ENCODE measurements at places on chromosomes 5 and 9. TPM values are rescaled to one million over a fixed set of nuclear protein-coding genes. Genes with fewer than 3 reads are reported as not detected.

GRCh38 chr5:132259069-132259851, 1.8 kb downstream of the PDLIM4 start:
- DNase-seq, result peak; percentile 76

DNA sequence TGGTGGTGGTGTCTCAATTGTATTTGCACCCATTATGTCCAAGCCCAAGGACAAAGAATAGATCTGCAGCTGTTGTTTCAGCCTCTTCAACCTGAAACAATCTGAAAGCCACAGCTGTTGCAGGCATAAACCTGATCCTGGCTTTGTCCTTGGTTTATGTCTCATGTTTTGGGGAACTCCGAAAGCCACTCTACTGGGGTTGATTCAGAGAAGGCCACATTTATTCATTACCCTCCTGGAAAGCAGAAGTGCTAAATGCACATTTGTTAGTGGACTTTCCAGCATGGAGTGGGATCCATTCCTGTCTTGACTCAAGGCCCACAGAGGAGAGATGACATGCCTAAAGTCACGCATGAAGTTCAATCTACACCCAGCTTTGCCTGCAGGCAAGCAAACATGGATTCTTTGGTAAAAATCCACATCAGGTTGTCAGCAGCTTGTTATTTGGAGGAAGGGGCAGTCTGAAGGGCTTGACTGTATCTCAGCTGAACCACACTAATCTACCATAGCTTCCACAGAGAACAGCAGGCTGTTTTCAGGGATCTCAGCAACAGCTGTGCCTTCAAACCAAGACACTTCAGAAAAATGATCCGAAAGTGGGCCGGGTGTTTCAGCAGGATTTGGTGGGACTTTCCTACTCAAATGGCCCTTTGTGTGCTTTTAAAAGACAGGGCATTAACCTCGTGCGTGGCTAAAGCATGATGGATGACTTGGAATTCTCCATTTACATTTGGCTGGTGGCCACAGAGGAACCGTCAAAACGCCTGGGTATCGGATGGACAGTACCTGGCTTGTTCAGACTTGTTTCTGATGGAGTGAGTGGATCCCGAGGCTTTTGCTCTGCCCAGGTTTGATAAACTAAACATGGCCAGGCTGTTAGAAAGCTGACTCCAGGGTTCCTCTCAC, 36.2 kb upstream of the ADAM19 start:
- peak; percentile 85 for DNase-seq

DNA sequence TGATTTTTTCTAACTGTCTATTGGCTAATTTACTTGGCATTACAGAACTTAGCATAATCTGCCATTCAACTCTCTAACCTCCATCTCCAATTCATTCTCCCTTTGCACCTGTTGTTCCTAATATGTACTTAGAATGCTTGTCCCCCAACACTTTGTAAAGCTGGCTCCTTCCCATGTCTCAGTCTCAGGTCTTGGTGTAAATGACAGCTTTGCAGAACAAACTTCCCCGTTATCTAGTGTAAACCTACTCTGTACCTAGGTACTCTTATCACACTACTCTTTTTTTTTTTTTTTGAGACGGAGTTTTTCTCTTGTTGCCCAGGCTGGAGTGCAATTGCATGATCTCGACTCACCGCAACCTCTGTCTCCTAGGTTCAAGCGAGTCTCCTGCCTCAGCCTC, 77.2 kb upstream of the CTNNA1 start:
- DNase-seq, result no peak

The ADAMTS19 gene
- total RNA-seq, result under 0.01 TPM

DNA sequence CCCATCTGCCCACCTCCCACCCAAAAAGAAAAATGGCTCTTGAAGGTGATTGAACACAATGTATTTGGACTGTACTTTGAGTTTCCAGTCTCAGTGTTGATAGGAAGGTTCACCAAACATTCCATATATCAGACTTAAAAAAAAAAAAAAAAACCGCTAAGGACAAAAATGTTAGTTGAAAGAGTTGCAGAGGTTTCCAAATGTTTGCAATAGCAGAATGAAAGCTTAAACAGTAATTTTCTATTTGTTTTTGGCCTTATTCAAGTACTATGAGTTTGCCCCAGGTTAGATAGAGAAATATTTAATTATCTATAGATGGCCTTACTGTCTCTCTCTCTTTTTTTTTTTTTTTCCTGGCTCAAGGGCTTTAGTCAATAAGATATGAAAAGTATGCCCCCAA, 6.1 kb downstream of the LRRTM2 start:
- no peak for DNase-seq

- no peak for DNase-seq
Measured at GRCh38 chr9:133347515-133347984, 381 bp downstream of the MED22 start.

The PCDHGA10 gene
- 2.1 TPM for total RNA-seq

DNA sequence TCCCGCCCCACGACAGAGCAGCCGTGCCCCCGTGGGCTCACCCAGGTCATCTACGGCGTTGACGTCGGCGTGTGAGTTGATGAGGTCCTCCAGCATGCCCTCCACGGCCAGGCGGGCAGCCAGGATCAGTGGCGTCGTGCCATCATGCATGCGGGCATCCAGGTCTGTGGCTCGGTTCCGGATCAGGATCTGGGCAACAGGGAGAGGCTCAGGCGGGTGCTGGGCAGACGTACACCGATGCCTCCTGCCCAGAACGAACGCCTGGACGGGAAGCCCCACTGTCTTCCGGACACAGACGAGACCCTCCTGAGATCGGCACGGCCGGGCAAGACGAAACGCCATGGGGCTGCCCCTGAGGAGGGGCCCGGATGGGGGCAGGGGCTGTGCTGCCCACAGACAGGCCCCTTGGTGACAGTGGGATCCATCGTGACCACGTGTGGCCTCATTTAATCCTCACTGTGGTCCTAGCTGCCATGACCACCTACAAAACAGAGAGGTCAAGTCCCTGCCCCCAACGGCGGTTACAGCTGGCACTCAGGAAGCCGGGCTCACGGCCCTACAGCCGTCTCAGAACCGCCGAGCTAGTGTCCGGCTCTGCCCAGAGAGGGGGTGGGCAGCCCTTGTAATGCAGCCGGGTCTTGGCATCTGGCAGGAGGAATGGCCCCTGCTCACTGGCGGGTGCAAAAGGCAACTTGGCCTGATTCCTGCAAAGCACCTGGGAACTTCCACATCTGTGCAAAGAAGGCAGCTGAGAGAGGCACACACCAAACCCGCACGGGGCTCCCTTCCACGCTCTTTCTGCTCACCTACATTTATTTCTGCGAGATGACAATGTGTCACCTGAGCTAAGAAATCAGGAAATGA, 16.5 kb upstream of the SEC16A start:
- no peak for DNase-seq

DNA sequence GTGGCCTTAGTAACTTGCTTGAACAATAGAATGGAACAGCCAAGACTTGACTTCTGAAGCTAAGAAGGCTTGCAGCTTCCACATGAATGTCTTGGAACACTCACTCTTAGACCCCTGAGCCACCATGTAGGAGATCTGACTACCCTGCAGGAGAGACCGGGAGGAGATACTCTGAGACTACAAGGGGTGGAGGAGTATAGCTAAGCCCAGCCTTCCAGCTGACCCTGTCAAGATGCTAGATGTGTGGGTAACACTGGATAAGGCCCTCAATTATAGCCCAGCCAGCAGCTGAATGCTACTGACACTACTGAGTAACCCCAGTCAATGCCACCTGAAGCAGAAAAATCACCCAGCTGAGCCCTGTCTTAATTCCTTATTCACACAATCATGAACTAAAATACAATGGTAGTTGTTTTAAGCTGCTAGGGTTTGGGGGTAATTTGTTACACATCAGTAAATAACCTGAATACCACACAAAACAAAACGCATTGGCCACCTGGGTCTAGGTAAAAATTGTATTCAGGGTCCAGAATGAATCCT, 180.9 kb downstream of the FSTL4 start:
- no peak for DNase-seq

GRCh38 chr5:169933616-169934015, 46.7 kb downstream of the INSYN2B start:
- no peak for DNase-seq

The RELL2 gene
- total RNA-seq, result 16.6 TPM

GRCh38 chr5:131364507-131365050, 100.7 kb downstream of the CDC42SE2 start:
- DNase-seq, result no peak

GRCh38 chr9:73167614-73168013, 15.9 kb downstream of the ANXA1 start:
- DNase-seq, result peak; percentile 23

- no peak for DNase-seq
Measured at GRCh38 chr9:108759835-108760234, 96.0 kb downstream of the ACTL7B start.

GRCh38 chr5:114415760-114416159, 53.9 kb downstream of the KCNN2 start:
- no peak for DNase-seq

DNA sequence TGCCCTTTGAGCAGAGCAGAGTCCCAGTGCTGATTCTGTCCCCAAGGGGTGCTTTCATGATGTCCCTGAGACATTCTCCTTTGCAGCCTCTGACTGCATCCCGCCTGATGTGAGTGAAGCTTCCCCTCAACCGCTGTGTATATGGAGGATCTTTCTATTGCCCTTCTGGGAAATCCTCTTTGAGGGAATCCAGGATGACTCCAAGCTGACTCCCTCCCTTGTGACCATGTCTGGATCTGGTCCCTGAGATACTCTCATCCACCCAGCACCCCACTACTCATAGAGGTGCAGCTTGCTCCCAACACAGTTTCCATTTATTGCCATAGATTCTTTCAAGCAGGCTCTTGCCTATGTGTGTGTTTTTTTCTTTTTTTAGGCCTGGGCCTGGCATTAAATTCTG, 216.5 kb downstream of the SEC61B start:
- DNase-seq, result no peak

The SPINK7 gene
- total RNA-seq, result 13.7 TPM

GRCh38 chr5:179231309-179231708, 114.0 kb downstream of the ADAMTS2 start:
- no peak for DNase-seq

The FAXDC2 gene
- total RNA-seq, result 1.1 TPM

DNA sequence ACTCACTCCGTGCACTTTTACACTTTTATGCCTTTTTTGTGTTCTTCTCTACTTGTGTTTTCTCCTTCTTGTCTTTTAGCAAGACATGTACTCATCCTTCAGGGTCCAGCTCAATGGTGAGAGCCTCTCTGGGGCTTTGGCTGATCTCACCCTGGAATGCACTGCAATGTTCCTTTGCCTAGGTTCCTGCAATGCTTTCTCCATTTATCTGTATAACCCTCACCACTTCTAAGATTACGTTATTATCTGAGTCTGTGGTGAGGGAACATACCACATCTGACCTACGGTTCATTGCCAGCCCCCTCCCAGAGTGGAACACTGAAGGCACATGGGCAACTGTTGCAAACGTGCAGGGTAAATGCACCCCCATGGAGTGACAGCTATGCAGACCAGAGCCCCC, 47.3 kb downstream of the KCNIP1 start:
- DNase-seq, result no peak

DNA sequence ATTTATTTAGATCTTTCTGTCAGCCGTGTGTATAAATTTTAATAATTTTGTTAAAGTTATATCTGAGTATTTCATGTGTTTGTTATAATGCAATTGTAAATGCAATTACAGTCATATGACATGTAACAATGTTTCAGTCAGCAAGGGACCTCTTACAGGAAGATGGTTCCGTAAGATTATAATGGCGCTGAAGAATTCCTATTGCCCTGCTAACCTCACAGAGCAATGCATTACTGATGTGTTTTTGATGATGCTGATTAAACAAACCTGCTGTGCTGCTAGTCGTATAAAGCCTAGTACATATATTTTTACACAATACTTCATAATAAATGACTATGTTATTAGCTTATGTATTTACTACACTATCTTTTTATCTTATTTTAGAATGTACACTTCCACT, 1166.4 kb downstream of the CDH12 start:
- no peak for DNase-seq

DNA sequence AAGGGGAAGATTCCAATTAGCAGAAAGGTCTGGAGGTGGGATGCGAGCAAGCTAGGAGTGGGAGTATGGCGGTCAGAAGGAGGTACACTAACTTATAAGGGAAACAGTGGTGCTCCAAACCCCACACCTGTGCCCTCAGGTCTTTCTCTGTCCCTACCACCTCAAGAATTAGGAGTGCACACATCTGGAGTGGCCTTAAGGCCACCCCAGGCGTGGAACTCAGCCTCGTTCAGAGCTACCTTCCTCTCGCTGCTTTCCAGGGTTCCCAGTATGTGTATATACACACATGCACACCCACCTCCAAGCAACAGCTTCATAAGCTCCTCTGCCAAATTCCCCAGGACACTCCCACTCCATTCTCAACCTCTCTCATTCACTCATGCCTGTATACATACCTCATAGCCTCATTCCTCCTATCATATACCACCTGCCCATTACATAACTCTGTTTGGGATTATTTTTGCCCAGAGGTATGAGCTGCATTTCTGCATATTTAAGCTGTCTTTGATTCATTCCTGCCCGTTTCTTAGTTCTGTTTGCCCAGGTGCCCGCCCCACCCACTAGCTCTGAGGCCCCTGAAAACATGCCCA, 118.7 kb downstream of the PSD2 start:
- DNase-seq, result peak; percentile 90

The TMC1 gene
- 1.0 TPM for total RNA-seq

The CTXN3 gene
- not detected for total RNA-seq

DNA sequence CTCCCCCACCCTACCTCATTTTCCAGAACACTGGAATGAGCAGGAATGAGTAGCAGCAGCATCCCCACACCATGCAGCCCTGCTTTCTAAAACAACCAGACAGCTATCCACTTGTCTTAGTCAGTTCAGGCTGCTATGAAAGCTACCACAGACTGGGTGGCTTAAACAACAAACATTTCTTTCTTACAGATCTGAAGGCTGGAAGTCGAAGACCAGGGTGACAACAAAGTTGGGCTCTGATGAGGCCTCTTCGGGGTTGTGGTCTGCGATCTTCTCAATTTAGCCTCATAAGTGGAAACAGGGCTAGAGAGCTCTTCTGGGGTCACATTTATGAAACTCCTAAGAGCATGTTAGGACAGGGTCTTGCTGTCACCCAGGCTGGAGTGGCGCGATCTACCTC, 38.9 kb downstream of the LPAR1 start:
- DNase-seq, result no peak

Data from bronchial epithelial cell (primary cell).